Amniotic epithelial cell (primary cell): ENCODE measurements at places on chromosomes 7 and 10.

GRCh38 chr7:91398341-91398740, 134.1 kb downstream of the FZD1 start:
- no peak for DNase-seq

DNA sequence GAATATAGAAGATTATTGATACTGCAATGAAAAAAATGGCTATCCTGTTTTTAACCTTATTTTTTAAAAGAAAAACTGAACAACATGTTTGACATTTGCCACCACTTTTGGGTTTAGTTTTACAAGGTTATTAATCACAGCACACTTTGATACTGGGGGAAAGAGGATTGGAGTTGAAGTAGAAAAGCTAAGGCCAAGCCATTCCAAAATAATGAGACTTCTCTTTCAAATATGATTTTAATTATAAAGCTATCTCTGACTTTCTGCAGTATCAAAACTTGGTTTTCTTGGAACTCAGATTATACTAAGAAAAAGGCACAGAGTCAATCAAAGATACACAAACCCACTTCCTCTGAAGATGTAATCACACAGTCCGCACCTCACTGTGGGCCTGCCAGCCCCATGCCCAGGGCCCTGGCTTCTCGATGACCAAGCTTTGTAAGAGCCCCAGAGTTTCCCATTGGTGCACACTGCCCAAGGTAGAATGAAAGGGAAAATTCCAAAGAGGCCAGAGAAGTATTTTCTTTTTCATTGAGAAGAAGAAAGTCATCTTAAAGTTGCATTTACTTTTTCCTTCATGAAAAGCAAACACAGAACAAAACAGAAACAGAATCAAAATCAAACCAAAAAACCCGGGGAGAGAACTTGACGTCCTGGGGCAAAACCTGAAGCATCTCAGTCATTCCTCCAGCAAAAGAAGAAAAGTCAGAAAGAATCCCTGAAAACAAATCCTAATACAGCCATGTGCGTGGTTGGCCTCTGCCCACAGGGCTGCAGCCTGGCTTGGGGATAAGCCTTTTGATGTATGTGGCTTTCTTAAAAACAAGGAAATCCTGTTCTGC, 187.7 kb upstream of the KLF6 start:
- no peak for DNase-seq

GRCh38 chr7:15891151-15891881, 204.8 kb upstream of the MEOX2 start:
- peak; percentile 15 for DNase-seq

DNA sequence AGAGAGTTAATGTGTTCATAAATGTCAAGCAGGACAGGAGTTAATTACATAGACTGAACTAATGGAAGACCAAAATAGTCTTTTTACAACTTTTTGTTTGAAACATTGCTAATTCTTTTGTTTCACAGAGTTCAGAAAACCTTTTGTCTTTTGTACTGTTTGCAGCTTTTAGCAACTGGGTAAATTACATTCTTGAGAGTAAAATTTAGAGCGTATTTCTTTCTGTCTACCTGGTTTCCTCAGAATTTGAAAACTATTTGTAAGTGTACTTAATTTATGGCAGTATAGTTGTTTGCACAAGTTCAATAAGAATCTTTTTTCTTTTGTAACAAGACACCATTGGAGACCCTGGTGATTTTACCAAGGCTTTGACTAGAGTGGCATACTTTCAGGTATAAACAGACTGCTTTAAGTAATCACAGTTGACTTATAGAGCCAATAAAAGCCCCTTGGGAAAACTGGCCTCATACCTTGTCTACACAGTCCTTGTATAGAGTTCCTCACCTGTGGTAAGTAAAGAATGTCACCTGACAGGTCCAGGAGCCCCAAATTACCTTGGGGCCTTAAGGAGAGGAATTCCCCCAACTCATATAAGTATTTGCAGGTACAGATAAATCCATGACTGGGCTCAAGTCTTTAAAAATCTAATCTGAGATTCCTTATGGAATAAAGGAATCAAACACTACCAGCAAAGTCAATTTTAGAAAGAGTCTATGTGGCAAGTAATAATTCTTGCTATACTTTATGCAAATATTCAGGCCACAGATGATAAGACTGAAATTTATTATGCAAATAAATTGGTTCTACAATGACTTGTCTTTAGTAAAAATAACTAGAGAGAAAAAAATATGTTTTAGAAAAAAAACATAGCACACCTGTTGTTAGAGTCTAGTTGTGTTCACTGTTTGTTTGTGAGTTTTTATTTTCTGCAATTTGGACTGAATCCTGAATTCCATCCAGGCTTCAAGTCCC, 23.6 kb upstream of the CREB3L2 start:
- DNase-seq = no peak

- no peak for DNase-seq
Measured at GRCh38 chr7:136205956-136206355, 228.8 kb upstream of the MTPN start.

GRCh38 chr10:58266003-58266825, 1.5 kb downstream of the IPMK start:
- peak; percentile 68 for DNase-seq

DNA sequence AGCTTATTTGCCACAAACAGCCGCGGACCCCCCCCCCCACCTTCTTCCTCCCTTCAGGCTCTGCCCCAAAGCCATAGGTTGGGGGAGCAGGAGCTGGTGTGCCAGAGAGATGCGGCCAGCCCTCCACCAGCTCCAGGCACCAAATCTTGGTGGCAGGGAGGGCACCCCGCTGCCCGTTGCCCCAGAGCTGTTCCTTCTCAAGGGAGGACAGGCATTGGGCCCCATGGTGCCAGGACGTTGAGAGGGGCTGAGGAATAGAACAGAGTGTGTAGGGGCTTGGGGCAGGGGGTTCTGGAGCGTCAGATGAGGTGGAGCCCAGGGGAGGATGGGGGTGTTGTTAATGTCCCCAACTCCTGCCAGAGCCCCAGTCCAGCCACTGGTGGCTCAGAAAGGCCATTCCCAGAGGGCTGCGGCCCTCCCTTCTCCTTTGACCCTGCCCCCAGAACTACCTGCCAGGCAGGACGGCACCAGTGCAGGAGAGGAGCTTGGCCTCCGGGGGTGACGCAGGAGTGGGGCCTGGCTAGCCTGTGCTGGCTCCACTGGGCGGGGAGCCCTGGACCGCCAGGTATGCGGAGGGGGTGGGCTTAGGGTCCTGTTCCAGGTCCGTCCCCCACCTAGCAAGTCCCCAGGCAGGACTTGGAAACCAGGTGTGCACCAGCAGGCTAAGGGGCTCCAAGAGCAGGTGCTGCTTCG, 10.0 kb upstream of the SEC24C start:
- DNase-seq = no peak

- DNase-seq = no peak
Measured at GRCh38 chr7:8119262-8119661, 142.7 kb downstream of the ICA1 start.

DNA sequence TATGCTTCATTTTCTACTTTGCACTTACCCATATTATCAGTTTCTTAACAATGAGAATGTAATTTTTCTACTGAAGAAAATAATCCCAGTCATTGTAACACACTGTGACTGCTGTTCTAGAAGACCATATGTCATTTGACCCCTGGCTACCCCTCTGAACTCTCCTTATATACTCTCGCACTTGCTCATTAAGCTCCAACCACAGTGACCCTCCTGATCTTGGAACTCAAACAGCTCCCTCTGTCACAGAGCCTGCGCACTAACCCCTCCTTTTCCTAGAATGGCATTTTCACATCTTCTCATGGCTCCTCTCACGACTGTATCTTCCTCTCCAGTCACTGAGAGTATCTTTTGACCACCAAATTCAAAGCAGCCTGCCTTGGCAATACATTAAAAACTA, 169.7 kb downstream of the CACNA2D1 start:
- DNase-seq = no peak

DNA sequence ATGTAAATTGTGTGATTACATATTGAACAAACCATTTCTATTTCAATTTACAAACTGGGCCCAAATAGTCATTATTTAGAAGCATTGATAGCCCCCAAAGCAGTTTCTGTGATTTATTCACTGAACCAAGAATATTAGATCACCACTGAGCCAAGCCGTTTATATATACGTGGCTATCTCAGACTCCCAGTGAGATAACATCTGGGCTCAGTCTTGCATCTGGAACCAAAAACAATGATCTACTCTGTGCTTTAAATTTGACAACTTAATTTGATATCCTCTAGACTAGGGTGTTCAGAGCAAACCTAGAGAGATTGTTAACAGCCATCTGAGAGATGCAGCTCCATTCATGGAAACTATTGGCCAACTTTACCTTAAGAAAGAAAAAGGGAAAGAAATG, 41.4 kb upstream of the BTBD16 start:
- no peak for DNase-seq

DNA sequence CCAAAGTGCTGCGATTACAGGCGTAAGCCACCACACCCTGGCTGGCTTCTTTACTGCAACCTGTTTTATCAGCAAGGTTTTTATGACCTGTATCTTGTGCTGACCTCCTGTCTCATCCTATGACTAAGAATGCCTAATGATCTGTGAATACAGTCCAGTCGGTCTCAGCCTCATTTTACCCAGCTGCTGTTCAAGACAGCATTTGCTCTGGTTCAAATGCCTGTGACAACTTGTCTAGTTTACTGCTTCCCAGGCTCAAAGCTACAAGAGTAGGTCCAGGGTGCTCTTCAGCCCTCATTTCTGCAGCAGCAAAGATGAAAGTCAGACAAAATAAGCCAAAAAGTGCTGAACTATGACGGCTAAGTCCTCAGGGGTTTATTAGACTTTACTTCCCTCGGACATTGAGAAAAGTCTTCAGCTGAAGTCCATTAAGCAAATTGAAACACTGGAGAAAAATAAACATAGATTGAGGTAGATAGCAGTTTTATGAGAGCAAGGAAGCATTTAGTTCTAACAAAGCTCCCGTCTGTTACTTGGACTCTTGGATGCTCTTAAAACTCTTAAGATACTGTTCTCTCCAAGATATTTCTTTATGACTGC, 12.5 kb upstream of the LYZL1 start:
- no peak for DNase-seq

GRCh38 chr7:1569833-1570632, at the start of gene PSMG3:
PSMG3 (minus strand) TSS chr7:1570032; CDS start chr7:1569339, 693 bp downstream.
- peak; percentile 87 for DNase-seq

DNA sequence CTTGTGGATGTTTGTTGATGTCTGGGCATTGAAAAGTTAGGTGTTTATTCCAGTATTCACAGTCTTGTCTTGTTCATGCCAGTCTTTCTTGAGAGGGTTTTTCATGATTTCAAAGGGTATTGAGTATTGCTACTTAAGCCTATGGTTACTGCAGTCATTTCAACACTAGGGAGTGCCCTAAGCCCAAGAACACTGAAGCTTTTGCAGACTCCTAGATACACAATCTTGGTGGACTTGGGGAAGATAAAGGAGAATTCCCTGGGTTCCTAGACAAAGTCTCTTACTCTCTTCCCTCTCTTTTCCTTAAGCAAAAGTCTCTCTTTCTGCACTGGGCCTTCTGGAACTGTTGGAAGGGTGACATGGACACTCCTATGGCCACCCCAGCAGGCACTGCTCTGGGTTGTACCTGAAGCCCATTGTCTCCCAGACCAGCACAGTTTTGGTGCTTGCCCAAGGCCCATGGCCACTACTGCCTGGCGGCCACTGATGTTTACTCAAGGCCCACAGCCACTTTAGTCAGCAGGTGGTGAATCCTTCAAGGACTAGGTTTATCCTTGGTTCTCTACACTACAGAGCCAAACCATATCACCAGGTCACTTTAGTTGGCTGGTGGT, 24.9 kb downstream of the SAMD9 start:
- DNase-seq = peak; percentile 61

- peak; percentile 39 for DNase-seq
Measured at GRCh38 chr10:4127518-4128315, 342.7 kb upstream of the KLF6 start.

DNA sequence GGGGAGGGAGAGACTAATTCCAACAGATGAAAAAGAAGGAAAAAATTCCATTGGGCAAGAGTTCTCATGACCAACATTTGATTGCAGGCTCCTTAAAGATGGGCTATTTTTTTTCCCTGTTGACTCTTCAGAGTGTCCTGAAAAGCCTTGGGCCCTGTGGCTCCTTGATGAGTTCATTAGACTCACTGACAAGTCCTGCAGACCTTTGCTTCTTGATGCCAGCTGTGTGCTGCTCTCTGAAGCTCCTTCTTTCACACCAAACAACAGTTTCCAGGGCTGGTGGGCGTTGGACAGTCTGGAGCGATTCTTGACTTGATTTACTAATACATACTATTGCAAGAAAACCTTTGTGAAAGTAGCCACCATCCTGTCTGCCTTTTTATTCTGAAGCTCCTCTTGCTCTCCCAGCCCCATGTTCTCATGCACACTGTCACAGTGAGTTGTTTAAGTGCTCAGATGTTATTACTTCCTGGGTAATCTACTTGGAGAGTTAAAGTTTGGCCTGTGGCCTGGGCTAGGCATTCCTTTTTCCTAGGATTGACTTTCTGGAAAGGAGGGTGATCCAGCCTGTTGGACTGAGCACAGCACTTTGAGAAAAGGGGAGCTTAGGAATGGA, 250.3 kb downstream of the PTEN start:
- no peak for DNase-seq

- DNase-seq = no peak
Measured at GRCh38 chr10:26389533-26389932, 48.6 kb upstream of the APBB1IP start.

DNA sequence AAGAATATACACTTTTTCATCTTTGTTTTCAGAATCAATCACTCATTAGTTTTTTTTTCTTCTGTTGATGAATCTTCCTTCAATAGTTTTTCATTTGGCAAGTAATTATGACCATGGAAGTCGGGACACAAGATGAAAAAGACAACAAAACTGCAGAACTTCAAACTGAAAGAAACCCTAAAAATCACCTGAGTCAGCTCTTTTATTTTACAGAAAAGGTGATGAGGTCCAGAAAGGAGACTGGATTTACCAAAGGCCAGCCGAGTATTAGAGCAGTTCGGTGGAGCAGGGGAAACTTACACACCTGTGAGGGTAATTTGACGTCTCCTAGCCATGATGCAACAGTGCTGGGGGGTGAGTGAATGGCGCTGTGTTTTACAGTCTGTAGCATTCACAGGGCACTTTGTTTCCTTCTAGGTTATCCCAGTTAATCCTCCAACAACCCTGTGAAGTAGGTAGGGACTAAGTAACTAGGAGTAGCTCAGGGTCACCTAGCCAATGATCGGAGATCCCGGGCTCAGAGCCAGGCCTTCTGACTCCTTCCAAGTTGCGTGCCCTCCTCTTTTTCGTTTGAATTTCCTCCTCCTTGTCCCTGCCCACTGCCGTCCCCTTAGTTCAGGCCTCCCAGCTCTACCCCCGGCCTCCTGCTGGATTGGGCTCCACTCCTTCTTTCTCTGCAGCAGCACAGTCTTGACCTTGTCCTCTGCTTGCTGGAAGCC, 14.0 kb downstream of the RBM20 start:
- DNase-seq = no peak

GRCh38 chr10:44316187-44316921, 68.5 kb downstream of the CXCL12 start:
- no peak for DNase-seq
